Stimulated activated CD4-positive, alpha-beta T cell treated with anti-CD3 and anti-CD28 coated beads, Interleukin-1b, Interleukin-23, amount 100 ng/mL, for 4 hours (primary cell): ENCODE measurements at places on chromosomes 1 and 21.

GRCh38 chr1:231990388-231990787 is 363.8 kb downstream of the DISC1 start:
- DNase-seq = no peak

DNA sequence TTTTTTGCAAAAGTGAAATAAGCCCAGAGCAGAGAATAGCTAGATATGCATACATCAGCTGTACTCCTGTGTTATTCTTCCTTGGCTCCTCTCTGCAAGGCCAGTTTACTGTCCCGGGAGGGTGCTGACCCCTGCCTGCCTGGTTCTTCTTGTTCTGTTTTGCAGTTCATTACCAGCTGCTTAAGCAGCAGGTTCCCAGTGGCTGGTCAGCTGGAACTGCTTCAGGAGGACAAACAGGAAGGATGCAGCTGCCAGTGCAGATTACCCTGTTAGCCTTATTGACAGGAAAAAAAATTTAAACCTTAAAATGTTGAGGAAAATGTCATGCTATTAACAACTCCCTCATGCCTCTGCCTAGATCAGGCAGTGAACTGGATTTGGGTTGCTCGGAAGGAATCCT is 16.0 kb upstream of the LRIG2 start:
- no peak for DNase-seq

DNA sequence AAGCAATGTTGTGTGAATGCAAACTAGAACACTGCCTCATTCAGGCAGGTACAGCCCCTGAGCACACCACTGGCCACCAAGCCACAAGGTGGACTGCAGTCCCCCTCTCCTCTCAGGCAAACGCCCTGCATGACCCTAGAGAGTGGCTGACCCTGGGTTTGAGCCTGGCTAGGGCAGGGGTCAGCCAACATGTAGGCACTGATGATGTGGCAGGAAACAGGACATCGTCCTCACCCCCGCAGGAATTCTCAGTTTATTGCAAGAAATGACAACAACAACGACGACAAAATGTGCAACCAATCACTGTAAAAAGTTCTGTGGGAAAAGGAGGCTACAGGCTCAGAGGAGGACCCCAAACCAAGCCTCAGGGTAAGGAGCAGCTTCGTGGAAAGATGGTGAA is 81.3 kb downstream of the OMA1 start:
- no peak for DNase-seq

DNA sequence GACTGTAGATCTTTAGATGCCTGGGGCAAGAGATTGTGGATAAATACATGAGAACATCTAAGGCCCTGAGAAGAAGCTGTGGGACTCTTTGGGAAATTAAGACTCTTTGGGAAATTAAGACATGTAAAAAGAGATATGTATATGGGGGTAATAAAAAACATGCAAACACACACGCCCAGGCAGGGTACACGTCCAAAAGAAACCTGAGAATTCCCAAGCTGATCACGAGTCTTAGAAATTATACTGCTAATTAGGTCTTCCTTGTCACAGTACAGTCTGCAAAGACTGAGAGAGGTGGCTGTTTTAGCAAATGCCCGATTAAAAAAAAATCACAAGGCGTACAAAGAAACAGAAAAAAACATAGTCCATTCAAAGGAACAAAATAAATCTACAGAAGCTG is 39.3 kb upstream of the ERO1B start:
- DNase-seq = no peak
